ENCODE measurements at places on chromosomes 7 and 10. TPM values are rescaled to one million over a fixed set of nuclear protein-coding genes. Genes with fewer than 3 reads are reported as not detected.

GRCh38 chr10:90314718-90315117 is 543.1 kb downstream of the HTR7 start:
- no peak for DNase-seq

DNA sequence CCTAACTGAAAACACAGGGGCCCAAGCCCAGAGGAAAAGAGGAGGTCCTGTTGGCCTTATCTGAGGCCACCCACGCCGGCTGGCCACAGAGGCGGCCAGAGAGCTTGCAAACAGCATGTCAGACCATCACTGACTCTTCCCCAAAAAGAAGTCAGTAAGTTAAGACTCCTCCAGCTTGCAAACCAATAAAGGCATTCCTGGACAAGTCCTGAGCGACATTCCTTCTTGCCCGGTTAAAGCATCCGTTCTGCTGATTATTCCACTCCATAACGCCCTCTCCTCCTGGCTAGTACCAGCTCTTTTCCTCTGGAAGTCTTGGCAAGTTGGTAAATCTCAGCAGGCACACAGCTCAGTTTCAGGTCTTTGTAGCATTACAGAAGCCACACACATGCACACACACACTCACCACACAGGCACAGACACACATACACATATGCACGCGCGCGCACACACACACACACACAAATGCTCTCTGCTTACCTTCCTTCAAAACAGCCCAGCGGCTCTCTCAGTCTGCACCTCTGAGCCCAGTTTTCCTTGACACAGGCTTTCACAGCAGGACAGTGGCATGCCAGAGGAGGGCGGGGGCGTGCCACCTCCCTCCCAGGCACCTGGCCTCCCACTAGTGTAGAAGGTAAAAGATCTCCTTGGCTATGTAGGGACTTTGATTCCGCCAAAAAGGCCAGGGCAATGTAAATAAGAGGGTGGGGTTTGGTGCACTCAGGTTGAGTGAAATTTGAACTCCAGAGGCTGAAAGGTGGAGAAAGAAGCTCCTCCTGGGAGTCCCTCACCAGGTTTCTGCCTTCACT is 201.4 kb downstream of the TNS3 start:
- no peak for DNase-seq

- no peak for DNase-seq
Observed at GRCh38 chr10:110431659-110432058, 66.0 kb upstream of the DUSP5 start.

DNA sequence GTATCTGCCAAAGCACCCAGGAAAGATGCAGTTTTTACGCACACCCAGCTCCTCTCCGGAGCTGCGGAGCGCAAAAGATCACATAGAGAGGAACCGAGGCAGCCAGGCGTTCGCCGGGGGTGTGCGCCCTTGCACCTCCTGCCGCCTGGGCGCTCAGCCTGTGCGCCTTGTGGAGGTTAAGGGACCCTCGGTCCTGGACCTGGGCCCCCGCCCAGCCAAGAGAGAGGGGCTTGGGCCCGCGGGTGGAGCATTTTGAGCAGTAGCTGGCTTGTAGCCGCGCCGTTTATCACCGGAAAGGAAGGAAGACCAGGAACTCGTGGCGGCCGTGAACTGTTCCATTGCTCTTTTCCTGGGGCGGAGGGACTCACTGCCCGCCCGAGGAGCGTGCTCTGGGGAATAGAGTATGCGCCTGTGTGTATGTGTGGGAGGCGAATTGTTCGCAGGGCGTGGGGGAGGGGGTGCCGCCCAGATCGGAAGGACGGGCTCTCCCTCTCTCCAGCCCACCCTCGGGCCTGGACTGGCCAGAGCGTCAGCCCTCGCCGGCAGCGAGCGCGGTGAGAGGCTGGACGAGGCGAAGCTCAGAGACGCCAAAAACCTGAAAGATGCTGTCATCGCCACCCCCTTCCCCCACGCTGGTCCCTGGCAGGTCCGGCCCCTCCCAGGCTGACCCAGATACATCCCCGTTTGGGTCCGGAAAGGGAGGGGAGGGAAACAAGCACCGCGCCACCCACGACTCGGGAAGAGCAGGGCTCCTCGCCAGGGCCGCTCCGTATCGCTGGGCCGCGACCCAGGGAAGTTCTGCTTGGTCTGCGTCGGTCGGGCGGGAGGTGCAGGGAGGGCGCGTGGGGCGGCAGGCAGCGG is 1.2 kb upstream of the WNT2 start:
- no peak for DNase-seq

DNA sequence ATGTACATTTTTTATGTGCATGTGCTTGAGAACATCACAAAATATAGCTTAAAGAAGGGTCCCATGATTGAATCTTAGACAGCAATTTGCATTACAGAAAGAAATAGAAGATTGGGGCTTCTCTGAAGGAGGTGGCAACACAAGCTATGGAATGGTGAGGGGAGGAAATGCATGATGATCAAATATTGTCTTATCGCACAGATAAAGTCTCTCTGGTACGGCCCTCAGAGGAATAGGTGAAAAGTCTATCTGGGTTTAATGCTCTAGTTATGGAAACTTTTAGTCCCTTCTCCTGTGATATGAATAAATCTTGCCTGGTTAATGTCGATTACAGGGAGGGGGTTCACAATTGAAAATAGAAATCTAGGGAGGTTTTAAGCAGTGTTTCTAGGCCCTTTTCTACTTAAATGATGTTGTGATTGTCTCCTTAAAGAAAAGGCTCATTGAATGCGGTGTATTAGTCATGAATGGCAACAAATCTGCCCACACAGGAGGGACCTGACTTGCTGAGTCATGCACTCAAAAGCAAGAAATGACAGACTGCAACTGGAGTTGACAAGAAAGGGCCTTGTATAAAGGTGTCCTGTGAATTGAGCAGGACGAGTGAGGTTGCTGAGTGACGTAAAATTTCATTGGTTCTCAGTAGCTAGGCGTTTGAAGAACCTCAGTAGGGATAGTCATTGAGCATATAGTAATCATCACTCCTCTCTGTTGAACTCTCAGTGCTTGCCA is 133.4 kb upstream of the CSTF2T start:
- DNase-seq = peak; percentile 73

GRCh38 chr10:46227936-46228562 is 58.7 kb upstream of the ANTXRL start:
- DNase-seq = no peak

DNA sequence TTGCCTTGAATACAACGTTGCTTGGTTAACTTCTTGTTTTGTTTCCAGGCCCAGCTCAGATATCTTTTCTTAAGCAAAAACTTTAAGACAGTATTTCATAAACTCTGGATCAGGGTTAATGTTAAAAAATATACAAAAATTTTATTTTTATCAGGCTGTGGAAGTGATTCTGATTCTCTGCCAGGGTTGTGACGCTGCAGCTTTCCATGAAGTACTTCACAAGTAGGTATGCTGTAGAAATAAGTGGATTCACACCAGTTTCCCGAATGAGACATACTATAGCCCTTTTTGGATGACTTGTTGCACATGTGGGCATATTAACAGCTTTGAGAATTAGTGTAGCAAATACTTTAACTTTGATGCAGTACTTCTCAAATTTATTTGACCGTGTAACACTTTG is 70.1 kb downstream of the CDK14 start:
- no peak for DNase-seq

DNA sequence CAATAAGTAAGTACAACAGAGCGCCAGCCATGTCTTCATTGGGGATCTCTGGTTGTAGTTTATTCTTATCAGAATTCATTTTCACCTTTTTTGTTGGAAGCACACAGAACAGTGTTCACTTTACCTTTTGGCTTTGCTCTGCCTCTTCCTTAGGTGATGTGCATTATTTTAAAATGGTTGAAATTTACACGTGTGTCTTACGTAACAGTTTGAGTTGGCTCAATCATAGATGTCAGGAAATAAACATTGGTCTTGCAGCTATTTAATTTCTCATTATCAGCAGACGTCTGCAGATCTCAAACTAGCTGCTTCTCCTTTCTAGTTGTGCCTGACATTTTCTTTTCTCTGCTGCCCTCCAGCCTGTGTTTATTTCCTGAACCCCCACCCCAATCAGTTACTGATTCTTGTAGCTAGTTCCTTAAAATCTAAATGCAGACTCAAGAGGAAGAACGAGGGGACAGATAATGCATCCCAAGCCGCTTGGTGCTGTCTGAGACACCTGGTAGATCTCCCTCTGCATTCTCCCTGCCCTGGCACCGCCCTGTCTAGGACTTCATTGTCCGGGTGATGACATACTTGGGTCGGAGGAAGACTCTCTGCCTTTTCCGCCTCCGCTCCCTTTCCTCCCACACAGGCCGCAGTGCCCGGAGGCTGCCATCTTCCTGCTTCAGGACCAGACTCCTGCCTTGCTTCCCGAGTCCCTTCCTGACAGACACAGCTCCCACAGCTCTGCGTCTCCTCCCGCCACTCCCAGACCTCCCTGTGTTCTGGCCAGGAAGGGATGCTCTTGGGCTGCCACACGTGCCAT is 108.2 kb downstream of the ANKRD61 start:
- DNase-seq = no peak

DNA sequence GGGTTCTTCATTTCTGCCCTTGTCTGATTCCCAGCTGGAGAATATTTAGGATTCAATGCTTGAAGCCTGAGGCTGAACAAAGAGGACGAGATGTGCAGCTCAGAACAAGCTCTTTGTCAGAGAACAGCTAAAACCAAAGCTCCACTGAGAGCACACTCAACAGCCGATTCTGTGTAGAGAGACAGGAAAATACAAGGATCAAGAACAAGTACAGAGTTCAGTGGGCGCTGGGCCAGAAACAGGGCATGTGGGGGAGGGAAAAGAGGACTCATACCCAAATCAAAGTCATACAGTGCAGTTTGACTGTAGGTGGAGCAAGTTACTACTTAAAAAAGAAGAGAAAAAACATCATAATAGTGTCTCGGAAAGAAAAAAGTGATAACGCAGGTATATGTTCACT is at the start of gene AGMO:
Gene AGMO, minus strand, starts transcription at position 181 of the 400 bp plus-strand sequence.
- DNase-seq = no peak

DNA sequence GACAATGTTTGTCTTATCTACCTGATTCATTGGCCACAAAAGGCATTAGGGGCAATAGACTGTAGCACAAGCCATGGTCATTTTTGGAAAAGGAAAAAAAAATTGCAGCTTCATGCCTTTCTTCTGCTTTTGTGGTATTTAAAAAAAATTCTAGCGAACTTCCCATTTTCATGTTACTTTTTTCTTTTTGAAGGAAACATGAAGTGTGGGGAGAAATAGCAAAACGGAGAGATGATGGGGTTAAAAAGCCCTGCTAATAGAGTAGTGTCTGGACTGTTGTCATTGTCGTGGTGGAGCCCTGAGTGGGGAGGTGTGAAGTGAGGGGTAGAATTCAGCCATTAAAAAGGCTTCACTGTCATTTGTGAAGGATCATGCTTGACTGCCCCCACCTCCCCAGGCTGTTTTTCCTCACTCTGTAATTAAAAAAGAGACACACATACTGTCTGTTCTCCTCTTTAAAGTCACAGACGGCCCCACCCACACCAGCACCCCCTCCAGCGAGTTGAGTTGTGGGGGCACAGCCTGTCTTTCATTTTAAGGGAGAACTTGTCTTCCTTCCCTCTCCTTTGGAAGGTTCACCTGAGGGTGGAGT is 272.4 kb downstream of the CREB5 start:
- no peak for DNase-seq

DNA sequence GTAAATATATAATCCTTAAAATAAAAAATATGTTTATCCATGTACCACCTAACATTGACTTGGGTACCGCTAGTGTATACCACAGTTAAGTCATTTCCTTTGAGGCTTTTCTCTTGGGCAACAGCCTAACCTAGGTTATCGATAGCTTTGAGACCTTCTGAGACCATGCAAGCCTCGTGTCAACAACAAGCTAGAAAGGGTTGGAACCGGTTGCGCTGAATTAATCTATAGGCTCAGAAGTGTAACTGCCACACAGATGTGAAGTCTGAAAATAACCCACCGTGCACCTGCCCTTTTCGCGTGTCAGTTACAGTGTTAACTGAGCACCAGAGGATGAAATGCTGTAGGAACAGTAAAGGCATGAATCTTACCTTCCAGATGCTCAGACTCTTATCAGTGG is 59.8 kb downstream of the ARID5B start:
- no peak for DNase-seq

GRCh38 chr10:24007359-24007758 is 201.6 kb upstream of the KIAA1217 start:
- DNase-seq = no peak

- no peak for DNase-seq
Observed at GRCh38 chr10:74018241-74018640, 20.3 kb downstream of the VCL start.

DNA sequence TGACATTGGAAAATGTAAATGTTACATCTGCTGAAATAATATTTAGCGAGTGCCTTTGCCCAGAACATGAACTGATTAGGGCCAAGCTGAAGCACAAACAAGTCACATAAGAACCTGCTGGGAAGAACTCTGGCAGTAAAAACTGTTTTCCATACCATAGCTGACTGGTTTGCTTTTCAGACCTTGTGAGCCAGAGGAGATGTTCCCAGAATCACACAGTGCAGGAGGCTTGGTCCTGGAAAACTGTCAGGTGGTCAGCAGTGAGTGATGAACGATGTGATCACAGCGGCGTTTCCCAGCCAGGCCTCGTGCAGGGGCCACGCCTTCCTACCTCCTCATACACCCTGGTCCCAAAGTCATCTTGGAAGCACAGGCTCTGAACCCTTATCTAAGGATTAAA is 164.2 kb upstream of the EEPD1 start:
- no peak for DNase-seq

DNA sequence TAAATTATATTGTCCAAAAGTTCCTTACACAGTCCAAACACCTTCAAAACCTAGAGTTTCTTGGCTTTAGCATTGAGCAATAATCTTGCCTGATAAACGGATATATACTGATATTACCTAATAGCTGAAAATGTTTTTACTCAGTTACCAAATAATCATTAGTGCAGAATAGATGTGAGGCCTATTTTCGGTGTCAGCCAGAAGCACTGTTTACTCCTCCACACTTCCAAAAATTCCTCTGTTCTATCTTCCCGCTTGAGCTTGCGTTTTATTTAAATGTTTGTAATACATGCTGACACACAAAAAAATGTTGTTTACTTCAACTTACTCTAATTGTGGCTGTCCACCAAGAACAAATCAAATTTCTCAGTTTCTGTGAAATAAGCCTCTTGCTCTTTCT is 606.2 kb upstream of the TEX47 start:
- no peak for DNase-seq

DNA sequence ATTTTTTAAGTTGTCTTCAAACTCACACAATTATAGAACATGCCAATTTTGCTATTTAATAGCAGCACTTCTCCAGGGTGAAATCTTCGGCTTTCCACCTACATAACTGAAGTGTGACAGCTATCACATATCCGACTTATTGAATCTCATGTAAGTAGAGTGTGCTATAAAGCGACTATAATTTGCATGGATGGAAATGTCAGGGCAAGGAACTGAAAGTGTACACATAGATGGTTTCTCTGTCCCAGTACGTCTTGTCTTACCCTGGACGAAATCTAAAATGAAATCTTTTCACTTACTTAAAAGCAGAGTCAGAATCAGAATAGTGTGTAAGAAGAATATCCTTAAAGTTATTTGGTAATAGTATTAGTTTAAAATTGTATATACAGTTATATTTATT is 132.3 kb downstream of the THSD7A start:
- DNase-seq = no peak

The PRR15 gene
- 16.2 TPM for total RNA-seq

The PVRIG gene
- total RNA-seq = not detected

The TMEM273 gene
- total RNA-seq = 6.3 TPM

The OGDHL gene
- total RNA-seq = 1.7 TPM

The ATOH7 gene
- not detected for total RNA-seq

The ANXA8L1 gene
- total RNA-seq = 1.0 TPM

The ZNHIT1 gene
- 90.2 TPM for total RNA-seq

The MMD2 gene
- total RNA-seq = not detected

The COA1 gene
- 49.5 TPM for total RNA-seq

Data from kidney epithelial cell (primary cell).